ENCODE measurements at places on chromosomes 7 and 10.
A peak's percentile ranks its signal among the peaks of the same experiment; 100 is the strongest.

GRCh38 chr10:109902992-109903947 lies 20.0 kb downstream of the XPNPEP1 start:
- DNase-seq = no peak

DNA sequence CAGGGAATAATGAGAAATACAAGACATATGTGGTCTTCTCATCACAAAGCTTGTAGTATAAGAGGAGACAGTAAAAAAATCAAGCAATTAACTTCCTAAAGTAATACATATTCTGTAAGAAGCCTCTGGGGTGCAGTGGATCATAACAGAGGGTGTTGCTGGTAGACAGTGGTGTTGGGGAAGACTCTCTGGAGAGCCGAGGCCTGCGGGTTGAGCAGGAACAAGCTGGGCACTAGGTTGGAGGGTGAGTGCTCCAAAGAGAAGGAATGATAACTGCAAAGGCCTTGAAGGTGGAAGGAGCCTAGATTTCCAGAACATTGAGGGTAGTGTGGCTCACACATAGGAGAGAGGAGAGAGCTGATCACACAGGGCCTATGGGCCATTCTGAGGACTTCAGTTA lies 1.5 kb downstream of the GIMAP4 start:
- no peak for DNase-seq

- no peak for DNase-seq
These were observed 24.2 kb downstream of the TRIM8 start for GRCh38 chr10:102668326-102669107.

DNA sequence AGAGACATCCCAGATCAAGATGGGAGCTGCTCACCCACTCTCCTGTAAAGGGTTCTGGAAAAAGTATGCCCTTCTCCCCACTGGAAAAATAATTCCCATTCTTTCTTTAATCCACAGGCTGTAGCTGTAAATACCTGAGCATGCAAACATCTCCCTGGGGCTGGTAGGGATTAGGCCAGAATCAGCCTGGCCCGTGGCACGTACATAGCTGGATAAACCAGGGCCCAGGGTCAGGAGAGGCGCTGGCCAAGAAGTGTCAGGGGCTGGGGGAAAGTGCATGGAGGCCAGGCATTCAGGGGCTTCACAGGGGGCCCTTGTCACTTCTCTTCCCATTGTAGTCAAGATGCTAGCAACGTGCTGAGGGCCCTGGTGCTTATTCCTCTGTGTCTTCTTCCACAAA lies 30.7 kb upstream of the AQP1 start:
- DNase-seq = no peak

DNA sequence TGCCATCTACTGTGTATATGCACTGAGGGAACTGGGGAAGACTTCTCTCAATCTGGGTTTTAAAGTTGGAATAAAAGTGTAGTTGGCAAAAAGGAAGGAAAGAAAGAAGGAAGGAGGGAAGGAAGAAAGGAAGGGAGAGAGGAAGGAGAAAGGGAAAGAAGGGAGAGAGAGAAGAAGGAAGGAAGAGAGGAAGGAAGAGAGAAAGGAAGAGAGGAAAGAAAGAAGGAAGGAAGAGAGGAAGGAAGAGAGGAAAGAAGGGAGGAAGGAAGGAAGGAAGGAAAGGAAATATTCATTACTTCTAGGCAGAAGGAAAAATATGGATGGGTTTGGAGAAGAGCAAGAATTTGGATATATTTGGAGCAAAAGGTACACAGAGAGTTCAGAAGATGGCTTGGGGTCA lies 343.6 kb upstream of the AUTS2 start:
- DNase-seq = no peak

GRCh38 chr7:66326501-66327215 lies 121.5 kb downstream of the TPST1 start:
- no peak for DNase-seq

- peak; percentile 15 for DNase-seq
These were observed 62.7 kb downstream of the KAT6B start for GRCh38 chr10:74888962-74889661.

- DNase-seq = no peak
These were observed 19.5 kb downstream of the KCNH2 start for GRCh38 chr7:150958597-150958996.

DNA sequence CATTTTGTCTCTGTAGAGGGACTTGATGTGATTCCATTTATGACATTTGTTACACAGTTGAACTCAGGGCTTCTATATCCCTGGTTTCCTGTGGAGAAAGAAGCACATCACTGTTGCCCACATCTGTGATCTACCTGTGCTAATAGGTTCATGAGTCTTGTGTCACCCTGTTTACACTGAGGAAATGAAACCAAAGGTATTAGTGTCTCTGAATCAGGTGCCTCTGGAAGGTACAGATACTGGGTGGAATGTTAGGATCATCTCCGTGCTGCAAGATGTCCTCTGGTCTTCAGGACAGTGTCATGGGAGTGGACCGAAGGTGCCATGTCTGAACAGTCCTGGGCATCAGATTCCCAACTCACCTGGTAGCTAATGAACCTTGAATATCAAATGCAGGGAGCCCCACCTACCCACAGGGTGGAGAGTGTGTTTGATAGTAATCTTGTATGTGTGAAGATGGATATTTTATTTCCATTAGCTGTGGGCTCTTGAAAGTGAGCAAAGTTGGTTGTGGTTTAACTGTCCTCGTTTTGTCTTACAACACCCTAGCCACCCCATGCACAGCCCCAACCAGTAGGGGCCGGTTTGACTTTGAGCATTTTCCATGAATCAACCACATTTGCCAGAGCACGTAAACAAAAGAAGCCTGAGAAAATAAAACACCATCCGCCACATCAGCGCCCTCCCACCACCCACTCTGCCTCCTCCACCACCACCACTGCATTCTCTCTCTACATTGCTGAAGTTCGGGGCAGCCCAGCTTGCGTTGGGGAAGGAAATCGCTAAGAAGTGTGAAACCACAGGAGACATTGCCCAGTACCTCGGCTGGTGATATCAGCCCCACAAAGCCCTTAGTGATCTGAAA lies 40.7 kb downstream of the TARP start:
- DNase-seq = no peak

DNA sequence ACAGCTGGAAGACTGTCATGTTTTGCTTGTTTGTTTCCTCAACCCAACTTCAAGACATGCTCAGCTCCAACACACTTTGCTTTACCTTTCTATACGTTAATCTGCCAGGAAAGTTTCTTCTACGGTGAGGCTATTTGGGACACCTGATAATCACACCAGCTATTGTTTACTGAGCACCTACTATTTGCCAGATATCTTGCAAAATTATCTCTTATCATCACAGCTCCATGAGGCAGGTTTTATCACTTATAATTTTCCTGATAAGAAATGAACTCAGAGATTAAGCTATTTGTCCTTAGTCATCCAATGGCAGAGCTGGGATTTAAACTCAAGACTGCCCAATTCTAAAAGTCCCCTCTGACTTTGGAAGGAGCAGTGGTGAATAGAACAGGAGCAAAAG lies 117.4 kb downstream of the CREB5 start:
- no peak for DNase-seq

DNA sequence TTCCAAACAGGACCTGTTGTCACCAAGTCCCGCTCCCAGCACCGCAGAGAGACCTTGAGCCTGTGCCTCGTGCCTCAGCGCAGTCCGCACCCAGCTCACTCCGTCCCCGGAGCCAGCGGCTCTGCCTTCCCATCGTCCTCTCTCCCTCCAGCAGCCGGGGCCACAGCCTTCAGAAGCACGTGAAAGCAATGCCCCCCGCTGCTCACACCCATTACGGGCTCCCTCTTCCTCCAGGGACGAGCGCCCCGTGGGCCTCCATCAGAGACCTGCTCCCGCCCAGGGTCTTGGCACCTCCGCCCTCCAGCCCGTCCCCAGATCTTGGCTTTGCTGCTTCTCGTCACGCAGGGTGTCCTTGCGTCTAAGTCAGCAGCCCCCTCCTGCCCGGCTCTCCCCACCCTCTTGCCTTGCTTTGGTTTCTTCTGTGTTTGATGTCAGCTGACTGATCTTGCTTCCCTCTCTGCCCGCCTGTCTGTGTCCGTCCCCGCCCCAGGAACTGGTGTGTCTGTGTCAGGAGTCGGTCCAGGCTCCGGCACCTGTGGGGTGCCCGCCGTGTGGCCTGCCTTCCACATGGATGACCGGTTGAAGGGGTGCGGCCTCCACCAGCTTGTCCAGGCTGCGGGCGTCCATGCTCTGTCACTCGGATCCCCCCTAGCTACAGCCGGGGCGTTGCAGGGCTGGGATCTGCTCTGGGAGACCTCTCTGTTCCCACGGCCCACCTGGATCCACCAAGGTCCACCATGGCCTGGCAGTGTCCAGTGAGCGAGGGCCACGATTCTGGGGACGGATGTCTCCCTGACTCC lies 61.9 kb downstream of the FOXL3 start:
- no peak for DNase-seq

DNA sequence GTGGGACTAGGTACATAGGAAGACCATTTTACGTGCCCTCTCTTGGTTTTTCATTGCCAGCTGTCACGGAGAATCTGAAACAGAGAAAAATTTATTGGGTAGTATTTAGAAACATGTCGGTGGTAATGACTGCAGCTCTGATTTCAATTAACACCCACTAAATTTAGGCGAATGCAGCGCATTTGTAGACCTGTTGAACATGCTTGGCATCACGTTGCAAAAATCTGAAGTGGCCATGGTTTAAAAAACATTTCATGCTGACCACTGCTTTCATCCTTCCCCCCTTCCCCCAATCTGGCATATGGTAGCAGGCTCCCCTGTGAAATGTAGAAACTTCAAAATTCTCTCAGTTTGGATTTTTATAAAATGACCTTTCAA lies 34.0 kb downstream of the LRMDA start:
- no peak for DNase-seq

- DNase-seq = no peak
These were observed 97.0 kb upstream of the PDE1C start for GRCh38 chr7:32167256-32167655.

DNA sequence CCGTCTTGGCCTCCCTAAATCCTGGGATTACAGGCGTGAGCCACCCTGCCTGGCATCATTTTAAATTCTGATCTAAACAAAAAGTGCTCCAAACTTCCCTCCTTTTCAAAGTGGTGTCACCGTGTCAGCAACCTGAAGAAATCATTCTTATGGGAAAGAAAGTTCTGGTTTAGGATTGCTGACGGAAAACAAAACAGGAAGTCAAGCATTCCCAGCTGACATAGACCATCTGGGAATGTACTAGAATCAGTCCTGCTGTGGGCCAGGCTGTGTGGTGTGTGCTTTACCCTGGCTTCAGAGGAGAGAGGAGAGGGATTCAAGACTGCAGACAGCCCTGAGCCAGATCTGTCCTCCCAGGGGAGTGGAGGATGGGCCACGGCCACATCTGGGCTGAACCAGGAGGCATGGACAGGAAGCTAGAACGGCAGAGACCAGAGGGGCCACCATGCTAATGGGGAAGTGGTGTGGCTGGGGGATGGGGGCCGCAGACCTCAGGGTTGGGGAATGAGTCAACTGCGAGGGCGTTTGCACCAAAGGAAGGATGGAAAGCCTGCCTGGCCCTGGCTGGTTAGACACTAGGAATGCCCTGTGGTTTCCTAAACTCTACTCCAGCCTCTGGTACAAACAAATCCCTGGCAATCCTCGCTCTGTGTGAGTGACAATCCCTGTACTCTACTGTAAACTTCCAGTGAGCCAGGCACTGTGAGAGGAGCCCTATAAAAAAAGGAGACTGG lies 16.7 kb upstream of the CLIP2 start:
- DNase-seq = peak; percentile 61

DNA sequence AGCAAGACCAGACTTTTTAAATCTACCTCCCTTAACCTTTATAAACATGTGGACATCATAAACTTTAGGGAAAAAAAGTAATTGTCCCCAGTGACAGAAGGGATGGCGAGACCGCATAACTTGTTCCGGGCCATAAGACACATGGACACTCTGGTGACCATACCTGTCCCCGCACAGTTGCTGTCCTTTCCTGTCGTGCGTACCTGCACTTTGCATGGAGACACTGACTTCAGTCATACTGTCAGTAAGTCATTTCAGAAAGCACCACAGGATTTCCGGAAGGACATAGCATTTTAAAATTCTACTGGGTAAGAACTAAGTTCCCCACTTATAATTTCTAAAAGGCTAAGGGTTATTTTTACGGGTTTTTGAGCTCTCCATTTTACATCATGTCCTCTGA lies 120.9 kb downstream of the CREB5 start:
- no peak for DNase-seq

DNA sequence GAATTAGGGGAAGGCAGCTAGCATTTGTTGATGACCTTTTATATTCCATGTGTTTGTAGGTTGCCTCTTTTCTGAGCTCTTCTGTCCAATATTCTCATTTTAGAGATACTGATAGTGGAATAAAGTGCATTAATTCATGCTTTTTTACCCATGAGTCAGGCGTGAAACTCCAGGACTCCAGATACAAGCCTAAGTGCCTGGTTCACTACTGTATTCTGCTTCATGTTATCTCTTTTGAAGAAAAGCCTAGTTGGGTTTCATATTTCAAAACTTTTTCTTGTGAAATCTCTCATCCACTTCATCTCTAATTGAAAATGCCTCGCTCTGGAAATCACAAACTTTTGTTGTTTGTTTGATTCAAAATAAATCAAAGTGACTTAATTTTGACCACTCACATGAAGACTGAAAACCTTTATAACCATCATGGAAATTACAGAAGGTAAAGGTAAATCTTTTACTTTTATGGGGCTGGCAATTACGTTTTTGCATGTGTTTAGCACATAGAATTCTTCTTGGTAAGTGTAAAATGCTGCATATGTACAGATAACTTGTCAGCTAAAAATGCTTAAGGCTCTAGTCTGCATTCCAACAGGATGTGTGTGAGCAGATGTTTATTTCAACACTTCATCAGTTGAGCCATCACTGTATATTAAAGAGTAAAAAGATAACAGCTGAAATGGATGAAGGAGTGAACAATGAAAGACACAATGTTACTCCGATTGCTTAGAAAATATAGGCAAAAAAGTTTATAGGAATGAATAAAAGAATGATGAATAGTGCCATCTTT lies 961.8 kb upstream of the CELF2 start:
- DNase-seq = no peak

GRCh38 chr7:116449950-116450349 lies 49.6 kb upstream of the CAV2 start:
- no peak for DNase-seq

- DNase-seq = peak; percentile 67
These were observed 469.5 kb downstream of the POM121L12 start for GRCh38 chr7:53504914-53505313.

GRCh38 chr10:52447931-52448353 lies 133.9 kb downstream of the DKK1 start:
- peak; percentile 43 for DNase-seq

Data from epithelial cell of esophagus (primary cell).